ENCODE measurements at places on chromosomes 3 and 15.

GRCh38 chr15:48842501-48842900 is 31.6 kb upstream of the CEP152 start:
- DNase-seq: no peak

DNA sequence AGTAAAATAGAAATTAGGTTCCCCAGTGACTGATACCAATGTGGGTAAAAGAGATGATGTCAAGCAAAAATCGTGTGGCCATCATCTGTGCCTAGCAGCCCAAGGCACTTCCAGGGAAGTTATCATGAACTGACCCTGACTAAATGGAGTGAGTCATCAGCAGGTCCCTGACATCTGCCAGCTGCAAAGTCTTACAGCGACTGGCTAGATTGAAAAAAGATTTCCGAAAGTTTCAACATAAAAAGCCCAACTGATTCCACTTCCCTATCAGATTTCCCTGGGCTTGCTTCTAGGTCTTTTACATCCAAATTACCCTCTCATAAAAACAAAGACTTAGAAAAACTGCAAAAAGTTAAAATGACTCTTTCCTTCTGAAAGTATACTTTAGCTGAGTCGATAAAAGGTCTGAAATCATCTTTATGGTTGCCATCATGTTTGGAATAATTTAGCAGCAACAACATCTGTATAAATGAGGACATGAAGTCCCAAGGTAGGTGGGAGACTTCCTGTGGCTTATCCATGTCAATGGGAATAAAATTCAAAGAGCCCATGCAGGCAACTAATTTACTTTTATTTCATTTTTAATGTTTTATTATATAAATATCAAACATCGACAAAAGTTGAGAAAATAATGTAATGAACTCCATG is 342.8 kb downstream of the ERC2 start:
- peak; percentile 92 for DNase-seq

DNA sequence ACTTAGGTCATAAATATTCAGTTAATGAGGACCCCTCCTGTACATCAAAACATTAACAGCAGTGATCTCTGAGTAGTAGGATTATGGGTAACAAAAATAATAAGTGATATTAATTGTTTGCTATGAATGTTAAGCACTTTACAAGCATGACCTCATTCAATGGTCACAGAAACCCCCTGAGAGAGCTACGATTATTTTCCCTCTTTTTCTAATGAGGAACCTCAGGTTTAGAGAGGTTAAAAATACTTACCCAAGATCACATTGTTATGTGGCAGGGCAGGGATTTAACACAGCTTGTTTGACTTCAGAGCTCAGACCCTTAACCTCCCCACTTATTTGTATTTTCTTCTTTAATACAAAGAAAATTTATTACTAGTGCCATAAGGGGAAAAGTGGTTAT is 228.2 kb downstream of the TBL1XR1 start:
- no peak for DNase-seq

DNA sequence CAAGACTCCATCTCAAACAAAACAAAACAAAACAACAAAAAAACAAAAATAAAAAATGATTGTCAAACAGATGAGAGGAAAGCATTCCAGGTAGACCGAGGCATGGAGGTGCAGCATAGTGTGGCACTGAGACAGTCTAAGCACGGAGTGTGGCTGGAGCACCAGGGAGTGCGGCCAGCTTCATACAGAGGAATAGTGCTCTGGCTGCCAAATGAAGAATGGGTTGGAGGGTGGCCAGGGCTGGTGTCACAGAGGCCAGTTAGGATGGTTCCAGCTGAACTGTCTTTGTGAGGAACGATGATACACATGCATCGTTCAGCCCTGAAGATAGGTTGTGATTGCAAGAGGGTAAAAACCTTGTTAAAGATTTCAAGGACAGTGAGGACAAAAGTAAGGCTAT is 28.3 kb downstream of the MITF start:
- DNase-seq: no peak

DNA sequence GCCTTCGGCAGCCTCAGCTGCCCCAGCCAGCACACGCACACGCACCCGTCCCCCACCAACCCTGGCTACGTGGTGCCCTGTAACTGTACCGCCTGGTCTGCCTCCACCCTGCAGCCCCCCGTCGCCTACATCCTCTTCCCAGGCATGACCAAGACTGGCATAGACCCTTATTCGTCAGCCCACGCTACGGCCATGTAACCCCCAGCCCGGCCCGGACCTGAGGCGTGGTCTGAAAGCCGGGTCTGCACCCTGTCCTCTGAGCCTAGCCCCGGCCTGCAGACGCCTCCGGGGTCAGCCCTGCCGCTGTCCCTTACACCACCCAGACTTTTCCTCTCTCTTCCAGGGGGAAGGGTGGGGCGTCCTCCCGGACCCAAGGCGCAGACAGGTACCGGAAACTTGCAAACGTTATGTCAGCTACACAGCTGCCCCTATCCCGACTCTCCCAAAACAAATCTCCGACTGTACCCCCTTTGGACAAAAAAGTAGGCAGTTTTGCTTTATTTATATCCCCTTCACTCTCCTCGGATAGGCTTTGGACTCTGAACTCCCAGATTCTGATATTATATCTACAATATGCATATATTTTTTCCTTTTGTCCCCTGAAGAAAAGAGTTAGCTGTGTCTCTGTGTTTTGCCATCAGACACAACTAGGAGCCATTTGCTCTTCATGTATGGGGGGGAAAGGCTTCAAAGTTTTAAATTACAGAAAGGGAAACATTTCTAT is 1.4 kb downstream of the SOX14 start:
- no peak for DNase-seq

DNA sequence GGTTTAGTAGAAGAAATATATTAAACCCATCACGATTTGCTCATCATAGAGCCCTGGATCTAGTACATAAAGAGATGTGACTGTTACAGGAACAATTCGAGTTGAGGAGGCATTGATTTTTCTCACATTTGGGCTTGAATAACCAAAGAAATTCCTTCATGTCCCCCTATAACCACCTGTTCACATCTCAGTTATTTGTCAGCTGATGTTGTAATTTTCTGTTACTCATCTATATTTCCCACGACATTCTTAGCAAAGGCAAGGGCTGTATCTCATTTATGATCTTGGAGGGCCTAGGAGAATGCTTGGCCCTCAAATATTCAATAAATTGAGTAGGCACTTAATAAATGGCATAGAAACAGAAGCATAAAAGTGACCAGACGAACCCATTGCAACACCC is 36.4 kb upstream of the GYG1 start:
- no peak for DNase-seq

DNA sequence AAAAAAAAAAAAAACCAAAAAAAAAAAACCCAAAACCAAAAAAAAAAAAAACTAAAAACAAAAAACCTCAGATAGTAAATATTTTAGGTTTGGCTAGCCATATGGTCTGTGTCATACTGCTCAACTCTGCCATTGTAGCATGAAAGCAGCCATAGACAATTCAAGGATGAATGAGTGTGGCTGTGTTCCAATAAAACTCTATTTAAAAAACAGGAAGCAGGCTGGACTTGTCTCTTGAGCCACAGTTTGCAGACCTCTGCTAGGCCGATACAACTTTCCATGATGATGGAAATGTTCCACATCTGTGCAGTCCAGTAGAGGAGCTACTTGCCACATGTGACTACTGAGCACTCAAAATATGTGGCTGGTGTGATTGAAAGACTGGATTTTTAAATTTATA is 11.1 kb downstream of the EFCAB12 start:
- DNase-seq: peak; percentile 43
